ENCODE measurements at places on chromosomes 7 and 10.

- DNase-seq = no peak
Observed at GRCh38 chr7:1355568-1356340, 103.5 kb downstream of the MICALL2 start.

GRCh38 chr7:44348851-44349781 is 23.7 kb upstream of the CAMK2B start:
- DNase-seq = no peak

- no peak for DNase-seq
Observed at GRCh38 chr10:10658172-10658785, 359.4 kb upstream of the CELF2 start.

- DNase-seq = no peak
Observed at GRCh38 chr7:114405427-114405826, 9.2 kb upstream of the FOXP2 start.

DNA sequence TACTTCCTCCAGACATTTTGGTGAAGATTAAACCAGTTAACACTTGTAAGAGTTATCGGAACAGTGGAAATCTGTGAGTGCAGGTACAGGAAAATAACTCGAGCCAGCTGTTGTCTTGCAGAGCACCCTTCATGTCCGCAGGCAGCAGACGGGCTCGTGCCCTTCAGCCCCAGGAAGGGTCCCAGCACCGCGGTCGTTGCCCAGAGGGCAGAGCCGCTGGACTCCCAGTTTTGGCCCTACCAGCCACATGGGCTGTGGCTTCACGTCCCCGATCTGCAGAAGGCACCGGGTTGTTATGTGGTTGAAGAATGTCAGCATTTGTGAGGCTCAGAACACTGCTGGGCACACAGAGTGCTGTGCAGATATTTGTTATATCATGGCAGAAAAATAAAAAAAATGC is 7.2 kb upstream of the ADARB2 start:
- no peak for DNase-seq

- no peak for DNase-seq
Observed at GRCh38 chr7:30729642-30730041, 22.3 kb upstream of the INMT start.

- no peak for DNase-seq
Observed at GRCh38 chr10:114431414-114432135, 27.3 kb upstream of the AFAP1L2 start.

DNA sequence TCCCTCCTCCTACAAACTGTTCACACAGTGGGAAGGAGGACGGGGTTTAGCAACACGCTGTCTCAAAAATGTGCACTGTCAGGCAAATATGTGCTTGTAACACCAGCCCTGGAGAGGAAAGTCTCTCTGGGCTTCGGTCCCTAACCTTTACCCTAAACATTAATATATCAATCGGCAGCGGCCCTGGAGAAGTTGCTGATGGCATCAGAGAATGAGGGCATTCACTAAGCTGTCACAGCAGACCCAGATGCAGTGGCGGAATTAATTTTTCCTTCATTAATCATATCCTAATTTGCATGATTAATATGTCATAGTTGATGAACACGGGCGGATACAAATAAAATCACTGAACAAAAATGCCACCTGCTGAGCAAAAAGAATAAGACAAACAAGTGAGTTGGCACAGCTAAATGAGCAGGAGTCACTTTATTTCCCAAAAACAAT is 45.2 kb upstream of the INSIG1 start:
- no peak for DNase-seq

DNA sequence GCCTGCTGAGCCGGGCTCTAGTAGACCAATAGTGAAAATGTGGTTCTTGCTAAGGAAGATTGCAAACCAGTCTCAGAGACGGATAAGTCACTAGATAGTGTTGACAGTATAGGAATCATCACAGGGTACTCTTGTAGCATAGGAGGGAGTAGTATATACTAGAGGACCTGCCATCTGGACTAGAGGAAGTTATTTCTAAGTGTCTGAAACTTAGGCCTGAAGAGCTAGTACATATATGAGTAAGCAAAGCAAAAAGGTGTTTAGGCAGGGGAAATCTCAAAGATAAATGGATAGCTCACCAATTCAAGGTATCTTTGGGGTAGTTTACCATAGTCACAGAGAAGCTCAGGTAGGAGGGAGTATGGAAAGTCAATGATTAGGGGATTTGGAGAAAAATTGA is 428.1 kb downstream of the CNTNAP2 start:
- no peak for DNase-seq

DNA sequence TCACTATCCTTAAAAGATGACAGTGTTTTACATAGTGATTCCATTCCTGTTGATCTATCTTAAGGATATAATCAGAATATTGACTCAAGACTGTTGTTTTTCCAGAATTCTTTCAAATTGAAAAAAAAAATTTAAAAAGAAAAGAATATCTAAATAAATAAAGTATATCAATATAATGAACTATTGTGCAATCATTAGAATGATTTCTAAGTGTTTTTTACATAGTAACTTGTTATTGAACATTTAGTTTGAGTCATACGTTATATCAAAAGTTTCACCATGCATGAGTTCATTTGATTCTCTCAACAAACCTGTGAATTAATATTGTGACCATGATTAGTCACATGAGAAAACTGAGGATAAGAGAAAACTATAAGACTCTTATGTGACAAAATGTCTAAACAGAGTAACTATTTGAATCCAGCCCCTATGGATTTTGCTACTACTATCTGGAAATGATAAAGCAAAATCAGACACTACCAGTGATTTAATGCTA is 46.1 kb downstream of the KLF6 start:
- no peak for DNase-seq

- DNase-seq = no peak
Observed at GRCh38 chr7:36180121-36180520, 27.1 kb downstream of the EEPD1 start.

DNA sequence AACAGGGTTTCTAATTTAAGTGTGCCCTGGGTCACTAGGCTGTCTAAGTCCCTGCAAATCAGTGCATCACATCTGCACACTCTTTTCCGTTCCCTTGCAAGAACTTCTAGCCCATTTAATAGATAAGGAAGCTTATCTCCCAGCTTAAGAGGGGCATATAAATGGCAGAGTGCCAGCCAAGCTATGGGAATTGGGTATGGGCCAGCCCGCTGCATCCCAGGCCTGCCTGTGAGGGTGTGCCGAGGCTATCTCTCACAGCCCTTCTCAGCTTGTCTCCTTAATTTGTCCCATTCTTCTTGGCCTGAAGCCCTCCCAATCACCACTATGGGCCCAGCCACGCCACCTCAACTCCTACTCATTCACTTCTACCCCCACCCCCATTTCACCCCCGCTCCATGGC is 14.7 kb downstream of the AQP1 start:
- DNase-seq = peak; percentile 2

DNA sequence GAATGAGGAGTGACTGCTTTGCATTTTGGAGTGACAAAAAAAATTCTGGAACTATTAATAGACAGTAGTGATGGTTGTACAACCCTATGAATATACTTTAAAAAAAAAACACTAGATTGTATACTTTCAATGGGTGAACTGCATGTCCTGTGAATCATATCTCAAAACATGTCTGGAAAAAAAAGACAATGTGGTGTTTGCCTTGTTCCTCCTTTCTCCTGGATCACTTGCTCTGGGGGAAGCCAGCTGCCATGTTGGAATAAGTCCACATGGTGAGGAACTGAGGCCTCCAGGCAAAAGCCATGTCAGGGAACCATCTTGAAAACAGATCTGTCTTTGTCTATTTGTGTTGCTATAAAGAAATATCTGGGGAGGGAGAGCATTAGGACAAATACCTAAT is 39.5 kb upstream of the YAE1 start:
- no peak for DNase-seq

Measured in left colon (tissue), 2 donors.